ENCODE measurements at places on chromosomes 2 and 18. TPM values are rescaled to one million over a fixed set of nuclear protein-coding genes. Genes with fewer than 3 reads are reported as not detected.

DNA sequence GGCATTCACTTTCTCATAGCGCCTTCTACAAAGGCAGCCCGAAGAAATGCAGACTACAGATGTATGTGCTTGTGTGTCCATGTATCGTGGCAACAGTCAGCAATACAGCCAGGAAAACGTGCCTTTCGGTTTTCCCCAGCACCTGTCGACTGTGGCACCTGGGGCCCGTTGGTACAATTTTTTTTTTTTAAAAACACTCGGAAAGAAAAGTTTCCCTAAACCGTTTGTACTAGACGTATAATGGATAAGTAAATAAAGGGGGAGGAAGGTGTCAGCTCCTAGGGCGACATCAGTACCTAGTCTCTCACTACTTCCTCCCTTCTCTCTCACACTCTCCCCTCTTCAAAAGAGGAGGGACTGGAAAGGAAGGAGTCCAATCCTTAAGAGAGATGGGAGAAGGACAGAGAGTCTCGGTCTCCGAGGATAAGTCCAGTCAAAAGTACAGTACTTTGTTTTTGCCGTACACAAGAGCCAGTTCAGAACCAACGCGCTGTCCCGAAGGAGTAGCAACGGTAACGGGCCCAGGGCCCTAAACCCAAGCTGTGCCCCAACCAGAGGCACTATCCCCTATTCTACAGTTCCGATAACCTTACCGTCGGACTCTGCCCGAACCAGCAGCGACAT is 759 bp downstream of the PPP4R3B start:
- no peaks in the 10 kb centered on the region for H3K27me3 ChIP-seq
- H3K36me3 ChIP-seq = peaks cover 42% of the 10 kb centered on the region
- no peak overlapping the region for H3K4me3 ChIP-seq

- no peak overlapping the region for H3K27ac ChIP-seq
- peaks cover 25% of the 10 kb centered on the region for H3K36me3 ChIP-seq
- H3K4me1 ChIP-seq = peaks cover 76% of the 10 kb centered on the region
- peaks cover 20% of the 10 kb centered on the region for H3K27me3 ChIP-seq
Measured at GRCh38 chr2:241862093-241862492, 3.4 kb upstream of the PDCD1 start.

DNA sequence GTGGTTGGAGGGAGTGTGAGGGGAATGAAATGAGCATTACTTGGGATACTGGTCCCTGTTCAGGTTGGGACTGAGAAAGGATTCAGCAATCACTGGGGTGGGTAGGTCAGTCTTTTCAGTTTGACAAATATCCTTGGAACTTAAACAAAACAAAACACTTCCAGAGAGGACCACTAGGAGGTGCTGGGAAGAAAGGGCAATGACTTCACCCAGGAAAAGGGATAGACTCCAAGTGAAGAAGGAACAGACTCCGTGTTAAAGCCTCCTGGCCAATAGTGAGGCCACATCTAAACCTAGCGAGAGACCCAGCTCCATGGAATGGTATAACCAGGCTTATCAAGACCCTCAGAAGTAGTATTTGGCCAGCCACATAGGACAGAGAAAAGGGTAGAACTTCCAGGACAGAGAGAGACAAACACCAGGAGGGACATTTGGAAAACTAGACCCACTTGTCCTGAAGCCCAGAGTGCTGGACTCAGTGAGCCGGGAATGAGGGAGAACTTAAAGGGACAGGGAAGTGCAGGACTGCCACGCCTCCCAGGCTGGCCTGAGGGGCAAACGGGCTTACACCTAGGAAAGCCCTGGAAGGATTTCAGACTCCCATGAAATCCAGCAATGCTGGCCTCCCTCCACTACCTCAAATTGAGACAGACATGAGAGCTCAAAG is 19.6 kb upstream of the KCNG3 start:
- H3K36me3 ChIP-seq = no peaks in the 10 kb centered on the region
- H3K27me3 ChIP-seq = peaks cover 2% of the 10 kb centered on the region
- no peak for DNase-seq
- peaks cover 7% of the 10 kb centered on the region for H3K4me1 ChIP-seq

DNA sequence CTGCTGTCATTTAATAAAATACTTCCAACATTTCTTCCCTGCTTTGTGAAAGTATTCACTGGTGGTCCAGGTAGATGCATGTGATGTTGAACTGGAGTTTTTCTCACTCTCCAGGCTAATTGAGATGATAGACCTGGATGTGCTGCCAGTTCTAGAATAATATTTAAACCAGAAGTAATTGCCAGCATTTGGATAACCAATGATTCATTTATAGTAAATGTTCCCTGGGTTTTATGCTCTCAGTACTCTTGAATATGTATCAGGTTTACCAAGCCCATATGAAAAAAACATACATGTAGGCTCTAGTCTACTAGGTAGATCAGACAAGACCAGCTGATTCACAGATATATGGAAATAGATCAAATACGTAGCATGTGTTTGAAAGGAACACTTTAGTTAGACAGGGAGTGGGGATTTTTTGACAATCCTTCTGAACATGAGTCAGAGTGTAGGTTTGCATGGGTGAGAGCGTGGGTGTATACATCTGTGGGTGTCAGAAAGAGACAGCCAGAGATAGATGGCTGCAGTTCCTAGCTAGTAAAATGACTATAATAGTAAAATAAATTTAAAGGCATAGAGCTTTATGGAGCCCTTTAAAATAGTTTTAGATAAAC is 115.1 kb downstream of the NAB1 start:
- no peak overlapping the region for H3K27ac ChIP-seq
- no peak overlapping the region for H3K4me3 ChIP-seq
- H3K4me1 ChIP-seq = peaks cover 17% of the 10 kb centered on the region
- DNase-seq = no peak

DNA sequence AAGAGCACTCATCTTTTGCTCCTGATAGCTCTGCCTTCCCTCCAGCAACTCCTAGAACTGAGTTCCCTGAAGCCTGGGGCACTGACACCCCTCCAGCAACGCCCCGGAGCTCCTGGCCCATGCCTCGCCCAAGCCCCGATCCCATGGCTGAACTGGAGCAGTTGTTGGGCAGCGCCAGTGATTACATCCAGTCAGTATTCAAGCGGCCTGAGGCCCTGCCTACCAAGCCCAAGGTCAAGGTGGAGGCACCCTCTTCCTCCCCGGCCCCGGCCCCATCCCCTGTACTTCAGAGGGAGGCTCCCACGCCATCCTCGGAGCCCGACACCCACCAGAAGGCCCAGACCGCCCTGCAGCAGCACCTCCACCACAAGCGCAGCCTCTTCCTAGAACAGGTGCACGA is 62.4 kb downstream of the TET3 start:
- no peaks in the 10 kb centered on the region for H3K27me3 ChIP-seq
- H3K27ac ChIP-seq = no peak overlapping the region
- DNase-seq = no peak
- no peaks in the 10 kb centered on the region for H3K4me1 ChIP-seq

DNA sequence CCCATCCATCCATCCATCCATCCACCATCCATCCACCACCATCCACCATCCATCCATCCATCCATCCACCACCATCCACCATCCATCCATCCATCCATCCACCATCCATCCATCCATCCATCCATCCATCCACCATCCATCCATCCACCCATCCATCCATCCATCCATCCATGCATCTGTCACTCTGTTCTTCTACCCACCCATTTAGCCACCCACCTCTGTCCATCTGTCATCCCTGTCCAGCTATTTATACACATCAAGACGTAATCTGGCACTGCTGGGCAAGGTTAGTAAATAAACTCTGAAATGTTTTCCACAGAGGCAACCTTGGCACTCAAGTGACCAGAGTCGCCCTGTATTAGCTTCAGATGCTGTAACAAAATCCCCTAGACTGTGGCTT is 120.9 kb downstream of the RTP5 start:
- DNase-seq = no peak
- H3K36me3 ChIP-seq = no peaks in the 10 kb centered on the region
- no peaks in the 10 kb centered on the region for H3K27me3 ChIP-seq
- H3K27ac ChIP-seq = no peak overlapping the region
- H3K4me1 ChIP-seq = peaks cover 5% of the 10 kb centered on the region
- no peak overlapping the region for H3K4me3 ChIP-seq

DNA sequence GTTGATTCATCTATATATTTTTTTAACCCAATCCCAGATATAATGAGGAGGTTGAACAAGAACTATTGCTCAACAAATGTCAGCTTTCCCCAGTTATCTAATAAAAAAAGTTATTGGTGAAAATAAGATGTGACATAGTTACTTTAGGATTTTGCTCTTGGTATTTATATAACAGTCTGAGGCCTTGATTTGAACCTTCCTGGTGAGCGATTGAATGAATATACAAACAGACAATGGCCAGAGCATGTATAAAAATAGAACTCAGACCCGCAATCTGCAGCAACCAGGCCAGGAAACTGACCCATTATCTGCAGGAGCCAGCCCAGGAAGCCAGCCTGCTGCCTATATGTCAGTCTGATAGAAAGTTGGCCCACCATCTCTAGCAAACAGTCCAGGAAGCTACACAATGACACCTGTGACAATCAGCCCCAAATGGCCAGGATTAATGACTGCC is 81.6 kb downstream of the HS6ST1 start:
- H3K4me3 ChIP-seq = no peak overlapping the region
- H3K27ac ChIP-seq = no peak overlapping the region
- H3K4me1 ChIP-seq = peaks cover 6% of the 10 kb centered on the region
- DNase-seq = no peak
- H3K36me3 ChIP-seq = no peaks in the 10 kb centered on the region

DNA sequence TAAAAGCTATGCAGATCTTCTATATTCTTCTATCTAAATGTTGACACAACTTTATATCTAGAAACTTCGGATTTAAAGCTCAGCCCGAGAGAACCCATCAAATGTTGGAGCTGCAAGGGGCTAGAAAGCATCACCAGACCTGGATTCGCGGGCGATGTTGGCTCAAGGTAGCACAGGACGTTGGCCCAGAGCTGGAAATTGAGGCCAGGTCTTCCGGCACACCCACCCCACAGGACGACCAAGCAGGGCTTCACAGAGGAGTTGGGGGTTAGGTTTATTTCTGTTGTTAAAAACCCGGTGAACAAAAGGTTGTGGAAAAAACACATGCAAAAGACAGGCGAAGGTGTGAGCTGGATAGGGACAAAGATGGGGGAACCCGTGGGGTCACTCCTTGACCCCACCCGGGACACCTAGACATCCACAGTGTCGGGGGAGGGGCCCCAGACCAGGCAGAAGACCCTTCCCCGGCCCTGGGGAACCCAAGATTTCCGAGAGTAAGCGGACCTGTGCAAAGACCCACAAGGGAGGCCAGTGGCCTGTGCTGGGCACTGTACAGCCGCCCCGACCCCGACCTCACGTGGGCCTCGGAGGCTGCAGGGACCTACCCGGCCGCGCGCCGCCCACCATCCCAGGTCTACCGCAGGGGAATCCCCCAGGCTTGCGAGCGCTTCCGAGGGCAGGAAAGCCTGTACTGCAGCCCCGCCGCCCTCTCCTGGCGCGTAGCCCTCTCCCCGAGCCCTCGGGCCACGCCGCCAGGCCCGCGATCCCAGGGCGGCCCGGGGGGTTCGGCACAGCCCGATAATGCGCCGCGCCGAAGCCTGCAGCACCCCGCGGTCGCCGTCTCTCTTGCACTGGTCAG is 1.8 kb upstream of the AGBL5 start:
- peaks cover 5% of the 10 kb centered on the region for H3K27me3 ChIP-seq
- DNase-seq = peak; percentile 56
- H3K4me1 ChIP-seq = peaks cover 28% of the 10 kb centered on the region
- H3K4me3 ChIP-seq = peak overlapping the region; percentile 98
- peaks cover 24% of the 10 kb centered on the region for H3K36me3 ChIP-seq

DNA sequence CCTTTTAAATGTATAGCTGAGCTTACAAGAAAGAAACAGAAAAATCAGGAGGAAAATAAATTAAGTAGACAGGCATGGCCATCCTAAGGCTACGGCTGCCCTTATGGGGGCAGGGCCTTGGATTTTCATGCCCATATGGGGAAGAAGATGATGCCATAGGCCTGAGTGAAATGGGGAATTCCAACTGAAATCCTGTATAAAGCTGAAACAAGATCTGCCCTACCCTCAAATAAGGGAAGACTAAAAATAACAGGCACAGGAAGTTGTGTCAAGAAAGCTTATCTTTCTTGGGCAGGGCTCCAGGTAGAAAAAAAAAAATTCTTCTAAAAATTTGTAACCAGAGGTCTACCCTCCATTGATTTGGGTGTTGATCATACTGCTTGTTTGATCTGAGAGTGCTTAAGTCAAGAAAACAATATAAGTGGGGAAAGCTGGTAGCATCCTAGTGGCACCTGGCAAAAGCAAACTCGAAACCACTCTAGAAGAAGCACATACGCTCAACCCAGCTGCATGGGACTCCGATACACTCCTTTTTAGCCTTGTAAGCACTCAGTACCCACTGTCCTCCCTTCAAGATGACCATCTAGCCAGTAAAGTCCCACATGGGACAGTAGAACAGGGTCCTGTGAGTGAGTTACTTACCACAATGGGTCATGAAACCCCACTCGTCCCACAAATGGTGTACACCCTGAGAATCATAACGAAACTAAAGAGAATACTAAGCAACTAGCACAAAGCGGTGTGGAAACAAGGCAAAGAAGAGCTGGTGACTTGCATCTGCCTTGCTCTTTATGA is 22.3 kb downstream of the DNAH7 start:
- no peak overlapping the region for H3K27ac ChIP-seq
- H3K4me3 ChIP-seq = no peak overlapping the region
- no peak for DNase-seq
- no peaks in the 10 kb centered on the region for H3K36me3 ChIP-seq

- H3K4me1 ChIP-seq = no peaks in the 10 kb centered on the region
- DNase-seq = no peak
- H3K36me3 ChIP-seq = peaks cover 9% of the 10 kb centered on the region
- no peak overlapping the region for H3K27ac ChIP-seq
- no peak overlapping the region for H3K4me3 ChIP-seq
Measured at GRCh38 chr2:7812231-7812995, 869.4 kb upstream of the ID2 start.

- peaks cover 21% of the 10 kb centered on the region for H3K4me1 ChIP-seq
- no peak overlapping the region for H3K27ac ChIP-seq
- DNase-seq = no peak
- H3K36me3 ChIP-seq = peaks cover 3% of the 10 kb centered on the region
Measured at GRCh38 chr18:55585920-55586561, 2.0 kb downstream of the TCF4 start.

GRCh38 chr18:40148960-40149359 is 1806.1 kb upstream of the PIK3C3 start:
- H3K4me3 ChIP-seq = no peak overlapping the region
- no peaks in the 10 kb centered on the region for H3K27me3 ChIP-seq
- DNase-seq = no peak
- no peaks in the 10 kb centered on the region for H3K4me1 ChIP-seq

The SNORC gene
- 1.9 TPM for total RNA-seq

The RESP18 gene
- not detected for total RNA-seq

The SERPINB3 gene
- total RNA-seq = not detected

The BMP10 gene
- not detected for total RNA-seq

The CFAP53 gene
- 0.83 TPM for total RNA-seq

The ADCYAP1 gene
- not detected for total RNA-seq

The TFPI gene
- not detected for total RNA-seq

The SAG gene
- total RNA-seq = 0.10 TPM

The KCNE4 gene
- total RNA-seq = not detected

The PID1 gene
- total RNA-seq = not detected

The SERPINB8 gene
- 11.2 TPM for total RNA-seq

The HRH4 gene
- total RNA-seq = 0.65 TPM

Measured in activated CD4-positive, alpha-beta memory T cell treated with anti-CD3 and anti-CD28 coated beads, Interleukin-2, amount 10 ng/mL, durations not matched to agents 7 days and 5 days (primary cell).